ENCODE measurements at places on chromosomes 3 and 15.
A peak's percentile ranks its signal among the peaks of the same experiment; 100 is the strongest.

DNA sequence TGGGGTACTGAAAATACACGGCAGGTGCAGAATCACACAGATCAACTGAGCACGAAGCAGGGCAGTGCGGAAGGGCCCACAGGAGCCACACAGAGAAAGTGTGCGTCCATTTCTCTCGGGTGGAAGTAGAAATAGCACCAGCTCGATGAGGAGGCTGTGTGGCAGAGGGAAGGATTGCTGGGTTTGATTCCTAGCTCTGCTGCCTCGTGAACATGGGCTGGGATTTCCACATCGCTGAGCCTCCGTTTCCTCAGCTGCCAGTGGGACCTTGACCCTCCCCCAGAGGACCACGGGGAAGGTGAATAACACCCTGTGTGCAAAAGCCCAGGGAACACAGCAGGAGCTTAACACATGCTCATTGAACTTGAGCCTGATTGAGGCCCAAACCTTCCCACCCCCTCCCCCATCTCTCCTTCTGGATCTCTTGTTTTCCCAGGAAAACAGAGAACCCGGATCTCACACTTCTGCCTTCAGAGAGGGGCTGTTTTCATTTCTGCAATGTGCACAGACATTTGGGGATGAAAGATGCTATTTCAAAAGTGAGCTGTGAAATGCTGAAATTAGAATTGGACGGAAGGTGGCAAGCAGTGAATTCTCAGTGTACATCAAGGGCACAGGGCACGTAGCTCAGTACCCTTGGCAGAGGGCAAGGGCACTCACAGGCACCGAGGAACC lies 38.4 kb downstream of the ABTB1 start:
- no peak for DNase-seq

DNA sequence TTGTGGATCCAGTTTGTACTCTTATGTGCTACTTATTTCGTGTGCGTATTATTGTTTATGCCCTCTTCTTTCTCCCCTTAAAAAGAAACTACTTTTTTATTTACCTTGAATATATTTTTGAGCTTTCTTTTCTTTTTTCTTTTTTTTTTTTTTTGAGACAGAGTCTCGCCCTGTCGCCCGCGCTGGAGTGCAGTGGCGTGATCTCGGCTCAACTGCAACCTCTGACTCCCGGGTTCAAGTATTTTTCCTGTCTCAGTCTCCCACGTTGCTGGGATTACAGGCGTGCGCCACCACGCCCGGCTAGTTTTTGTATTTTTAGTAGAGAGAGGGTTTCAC lies 1.5 kb downstream of the SLC25A38 start:
- DNase-seq = no peak

DNA sequence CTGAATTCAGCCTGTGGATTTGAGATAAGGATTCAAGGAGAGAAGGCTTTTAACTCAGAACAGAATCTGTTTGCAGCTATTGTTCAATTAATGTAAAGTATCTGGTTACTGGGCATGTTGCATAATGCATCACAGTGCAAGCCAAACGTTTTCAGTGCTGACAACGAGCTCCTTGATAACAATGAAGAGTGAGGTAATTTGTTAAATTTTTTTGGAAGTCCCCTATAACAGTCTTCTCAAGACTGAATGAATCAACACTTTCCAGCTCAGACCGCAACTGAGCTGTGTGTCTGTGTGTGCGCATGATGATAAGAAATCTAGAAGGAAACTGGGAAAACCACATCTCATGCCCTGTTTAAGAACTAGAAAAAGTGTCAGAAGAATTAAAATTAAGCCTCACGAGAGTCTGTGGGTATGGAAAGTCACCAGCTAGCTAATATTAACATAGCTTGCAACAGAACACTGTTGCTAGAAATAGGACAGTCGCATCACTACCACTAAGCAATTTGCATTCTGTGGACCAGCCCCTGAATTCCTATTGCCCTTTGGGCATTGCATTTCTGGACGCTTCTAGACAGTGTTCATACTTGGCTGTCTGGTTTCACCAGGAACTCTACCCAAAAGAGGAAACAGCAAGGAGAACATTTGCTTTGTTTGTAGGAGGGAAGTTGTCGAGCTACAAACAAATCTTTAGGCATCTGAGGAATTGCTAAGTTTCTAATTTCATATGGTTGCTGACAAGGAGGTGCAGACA lies 43.7 kb upstream of the ATP2C1 start:
- DNase-seq = peak; percentile 62

DNA sequence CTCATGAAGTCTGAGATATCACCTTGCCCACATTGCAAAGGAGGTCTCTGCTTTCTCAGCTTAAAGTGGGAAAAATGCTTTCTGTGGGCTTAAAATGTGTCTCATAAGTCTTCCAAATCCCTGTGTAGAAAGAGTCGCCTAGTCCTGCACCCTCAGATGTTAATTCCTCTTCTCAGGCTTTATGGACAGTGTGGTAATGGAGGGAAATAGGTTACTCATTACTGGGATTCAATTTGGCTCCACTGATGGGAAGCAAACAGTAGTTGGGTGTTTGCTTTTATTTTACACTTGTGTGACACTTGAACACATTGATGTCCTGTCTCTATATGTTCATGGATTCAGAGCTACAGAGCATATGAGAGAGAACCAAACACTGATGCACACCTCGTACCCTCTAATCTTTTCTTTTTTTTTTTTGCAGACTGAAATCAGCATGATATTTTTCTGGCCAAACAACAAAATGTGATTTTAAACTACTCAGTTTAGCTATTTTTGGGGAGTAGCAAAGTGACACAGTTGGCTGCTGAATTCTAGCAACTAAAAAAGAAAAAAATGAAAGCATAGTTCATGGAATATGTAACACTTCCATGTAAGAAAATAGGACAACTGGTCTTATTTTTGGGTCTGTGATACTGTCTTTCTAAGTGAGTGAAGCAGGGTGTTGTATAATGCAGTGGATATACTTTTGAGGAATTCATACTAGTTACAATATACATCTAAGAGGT lies 8.6 kb downstream of the PTPRG start:
- no peak for DNase-seq

- no peak for DNase-seq
Observed at GRCh38 chr3:128279601-128279880, 126.3 kb downstream of the EEFSEC start.

DNA sequence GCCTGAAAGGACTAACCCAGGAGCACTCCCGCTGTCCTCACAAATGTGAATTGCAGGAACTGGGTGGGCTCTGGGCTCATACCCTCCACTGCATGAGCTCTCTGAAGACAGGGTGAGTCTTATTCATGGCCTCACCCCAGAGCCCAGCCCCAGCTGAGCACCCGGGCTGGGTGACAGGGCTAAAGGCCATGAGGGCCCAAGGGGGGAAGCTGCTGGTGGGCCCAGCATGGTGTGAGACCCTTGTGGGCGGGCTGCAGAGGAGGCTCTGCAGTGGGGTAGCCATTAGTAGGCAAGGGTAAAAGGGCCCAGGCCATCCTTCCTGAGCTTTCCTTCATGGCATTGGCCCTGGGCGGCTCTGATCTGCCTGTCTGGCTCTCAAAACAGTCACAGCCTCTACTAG lies 30.3 kb downstream of the SRPRB start:
- no peak for DNase-seq

DNA sequence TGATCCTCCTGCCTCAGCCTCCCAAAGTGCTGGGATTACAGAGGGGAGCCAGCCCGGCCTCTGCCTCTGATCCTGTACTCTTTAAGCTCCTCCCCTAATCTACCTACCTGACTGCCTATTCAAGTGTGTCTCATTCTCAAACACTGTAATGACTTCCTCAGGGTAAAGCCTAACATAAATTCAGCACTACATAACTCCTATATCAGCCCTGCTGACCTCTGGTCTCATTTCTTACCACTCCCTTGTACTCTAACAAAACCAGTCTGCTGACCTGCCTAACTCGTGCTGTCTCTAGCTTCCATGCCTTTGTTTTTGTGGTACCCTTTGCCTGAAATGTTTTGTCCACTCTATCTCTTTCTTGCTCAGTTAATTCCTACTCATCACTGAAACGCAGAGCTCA lies 172.1 kb upstream of the IL12A start:
- DNase-seq = no peak

- peak; percentile 91 for DNase-seq
Observed at GRCh38 chr15:39583596-39584265, 2.9 kb downstream of the THBS1 start.

- DNase-seq = no peak
Observed at GRCh38 chr15:98924401-98925049, 83.1 kb downstream of the PGPEP1L start.
